Activated naive CD8-positive, alpha-beta T cell treated with anti-CD3 and anti-CD28 coated beads, Interleukin-2, amount 50 U/mL, for 24 hours (primary cell): ENCODE measurements at places on chromosomes 12 and 14.
A peak's percentile ranks its signal among the peaks of the same experiment; 100 is the strongest.

DNA sequence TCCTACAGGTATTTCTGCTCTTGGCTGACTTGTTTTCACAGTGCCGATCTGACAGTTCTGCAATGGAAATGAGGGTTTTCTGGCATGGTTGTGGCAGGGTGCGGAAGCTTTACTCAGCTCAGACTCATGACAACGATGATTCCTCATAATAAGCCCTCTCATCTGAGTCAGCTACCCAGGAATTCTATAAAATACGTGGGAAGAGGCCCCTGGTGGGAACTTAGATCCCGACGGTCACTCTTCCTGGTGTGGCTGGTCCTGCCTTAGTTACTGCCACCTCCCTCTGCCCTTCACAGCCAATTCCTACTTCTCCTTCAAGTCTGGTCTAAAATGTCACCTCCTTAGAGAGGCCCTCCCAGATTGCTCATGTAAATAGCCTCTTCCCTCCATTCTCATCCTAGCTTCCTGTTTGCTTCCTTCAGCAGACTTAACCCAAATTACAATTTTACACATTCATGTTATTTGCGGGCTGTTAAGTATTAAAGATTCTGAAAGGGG, 104.2 kb upstream of the MAP1LC3B2 start:
- H3K36me3 ChIP-seq: no peaks in the 10 kb centered on the region
- H3K27me3 ChIP-seq: peaks cover 5% of the 10 kb centered on the region
- no peaks in the 10 kb centered on the region for H3K4me1 ChIP-seq
- H3K27ac ChIP-seq: no peak overlapping the region
- DNase-seq: no peak

GRCh38 chr12:45349916-45350315, 134.0 kb downstream of the ANO6 start:
- H3K4me3 ChIP-seq: no peak overlapping the region
- H3K36me3 ChIP-seq: peaks cover 57% of the 10 kb centered on the region
- H3K27me3 ChIP-seq: no peaks in the 10 kb centered on the region
- no peak overlapping the region for H3K27ac ChIP-seq

DNA sequence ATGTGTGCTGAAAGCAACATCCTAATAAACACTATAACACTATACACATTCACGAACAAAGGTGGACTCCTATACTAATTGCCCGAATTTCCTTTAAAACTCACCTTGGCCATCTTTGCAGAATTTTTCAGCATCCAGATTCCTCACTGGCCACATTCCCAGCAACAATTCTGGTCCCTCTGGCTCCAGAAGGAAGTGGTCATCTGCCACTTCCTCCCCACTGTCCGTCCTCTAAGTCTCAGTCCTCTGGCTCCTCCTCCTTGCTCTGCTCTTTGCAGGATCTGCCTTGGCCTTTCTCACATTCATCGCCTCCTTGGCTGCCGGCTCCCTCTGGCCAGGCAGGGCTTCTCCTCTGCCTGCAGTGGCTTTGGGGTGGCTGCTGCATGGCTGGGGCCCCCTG, 426.0 kb downstream of the FUT8 start:
- H3K36me3 ChIP-seq: no peaks in the 10 kb centered on the region
- DNase-seq: no peak
- no peak overlapping the region for H3K27ac ChIP-seq
- peaks cover 37% of the 10 kb centered on the region for H3K4me1 ChIP-seq
- H3K27me3 ChIP-seq: no peaks in the 10 kb centered on the region

GRCh38 chr12:67877727-67878126, 111.5 kb upstream of the IFNG-AS1 start:
- no peak overlapping the region for H3K4me3 ChIP-seq
- no peaks in the 10 kb centered on the region for H3K27me3 ChIP-seq
- no peak for DNase-seq
- no peak overlapping the region for H3K27ac ChIP-seq
- peaks cover 12% of the 10 kb centered on the region for H3K4me1 ChIP-seq

DNA sequence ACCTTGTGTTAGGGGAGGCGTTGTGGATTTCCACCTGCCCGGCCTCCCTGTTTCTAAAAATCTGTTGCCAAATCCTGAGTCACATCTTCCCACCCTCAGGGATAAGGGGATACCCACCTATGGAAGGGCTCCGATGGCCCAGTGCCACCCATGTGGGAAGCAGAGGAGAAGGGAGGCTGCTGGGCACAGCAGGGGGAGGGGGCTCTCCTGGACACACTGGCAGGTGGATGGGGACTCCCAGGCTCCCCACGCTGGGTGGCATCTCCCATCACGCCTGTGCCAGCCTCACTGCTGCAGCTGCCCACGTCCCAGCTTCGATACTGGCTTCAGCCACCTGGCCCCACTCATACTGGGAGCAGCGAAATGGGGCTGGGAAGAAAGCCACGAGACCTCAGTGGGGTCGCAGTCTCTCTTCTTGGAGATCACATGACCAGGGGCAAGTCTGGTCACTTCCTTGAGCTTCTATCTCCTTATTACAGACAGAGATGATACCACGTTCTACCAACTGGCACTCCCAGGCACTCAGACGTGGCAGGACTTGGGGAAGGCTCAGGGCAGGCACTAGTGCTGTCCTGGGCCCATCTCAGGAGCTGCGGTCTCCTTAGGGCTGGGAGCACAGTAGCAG, 72.2 kb downstream of the PITPNM2 start:
- H3K4me1 ChIP-seq: peaks cover 57% of the 10 kb centered on the region
- no peaks in the 10 kb centered on the region for H3K27me3 ChIP-seq
- DNase-seq: no peak
- H3K27ac ChIP-seq: no peak overlapping the region
- no peaks in the 10 kb centered on the region for H3K36me3 ChIP-seq
- no peak overlapping the region for H3K4me3 ChIP-seq

GRCh38 chr14:35365130-35366055, 39.2 kb downstream of the NFKBIA start:
- peaks cover 71% of the 10 kb centered on the region for H3K4me1 ChIP-seq
- H3K27ac ChIP-seq: peak overlapping the region; percentile 97

DNA sequence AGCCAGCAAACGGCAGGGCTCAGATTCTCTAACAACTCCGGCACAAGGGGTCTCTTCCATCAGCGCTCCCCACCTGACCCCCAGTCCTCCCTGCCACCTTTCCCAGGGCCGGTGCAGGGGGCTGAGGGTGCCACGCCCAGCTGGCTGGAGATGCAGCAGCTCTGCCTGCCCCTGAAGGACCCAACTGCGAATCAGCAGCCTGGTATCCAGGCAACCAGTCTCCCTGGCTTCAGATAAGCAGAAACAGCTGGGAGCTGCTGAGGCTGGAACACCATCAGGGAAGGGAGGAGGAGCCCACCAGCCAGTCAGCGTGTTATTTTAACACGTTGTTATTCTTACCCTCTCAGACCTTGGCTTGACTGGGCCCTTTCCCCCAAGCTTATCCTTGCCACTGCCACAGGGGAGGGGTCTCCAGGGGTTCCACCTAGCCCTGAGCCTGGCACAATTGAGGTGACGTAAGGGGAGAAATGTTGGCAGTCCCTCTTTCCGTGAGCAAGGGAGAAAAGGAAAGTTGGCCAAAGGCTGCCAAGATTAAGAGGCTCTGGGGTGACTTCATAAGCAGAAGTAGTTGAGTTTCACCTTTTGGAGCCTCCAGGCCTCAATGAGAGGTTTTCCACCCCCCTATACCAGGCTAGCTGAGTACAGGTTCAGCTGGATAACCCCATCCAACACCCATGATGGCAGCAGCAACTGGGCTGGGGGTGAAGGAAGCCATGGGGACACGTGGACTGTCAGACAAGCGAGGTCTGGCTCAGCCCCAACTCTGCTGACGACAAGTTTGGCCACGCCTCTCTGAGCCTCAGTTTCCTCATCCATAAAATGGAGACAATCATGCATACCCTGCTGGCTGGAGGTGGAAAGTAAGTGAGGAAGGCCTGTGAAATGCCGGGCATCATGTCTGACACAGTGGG, 91.1 kb downstream of the IRF2BPL start:
- H3K27ac ChIP-seq: no peak overlapping the region
- H3K4me1 ChIP-seq: peaks cover 11% of the 10 kb centered on the region
- no peak overlapping the region for H3K4me3 ChIP-seq
- DNase-seq: no peak
- H3K27me3 ChIP-seq: no peaks in the 10 kb centered on the region

- H3K4me1 ChIP-seq: peaks cover 2% of the 10 kb centered on the region
- no peaks in the 10 kb centered on the region for H3K27me3 ChIP-seq
- H3K4me3 ChIP-seq: no peak overlapping the region
- H3K36me3 ChIP-seq: peaks cover 32% of the 10 kb centered on the region
These were observed 44.6 kb downstream of the CEP83 start for GRCh38 chr12:94415066-94415465.

- H3K27me3 ChIP-seq: no peaks in the 10 kb centered on the region
- H3K4me1 ChIP-seq: no peaks in the 10 kb centered on the region
- H3K4me3 ChIP-seq: no peak overlapping the region
- H3K27ac ChIP-seq: no peak overlapping the region
These were observed 41.6 kb downstream of the CNTN1 start for GRCh38 chr12:40733871-40734270.

DNA sequence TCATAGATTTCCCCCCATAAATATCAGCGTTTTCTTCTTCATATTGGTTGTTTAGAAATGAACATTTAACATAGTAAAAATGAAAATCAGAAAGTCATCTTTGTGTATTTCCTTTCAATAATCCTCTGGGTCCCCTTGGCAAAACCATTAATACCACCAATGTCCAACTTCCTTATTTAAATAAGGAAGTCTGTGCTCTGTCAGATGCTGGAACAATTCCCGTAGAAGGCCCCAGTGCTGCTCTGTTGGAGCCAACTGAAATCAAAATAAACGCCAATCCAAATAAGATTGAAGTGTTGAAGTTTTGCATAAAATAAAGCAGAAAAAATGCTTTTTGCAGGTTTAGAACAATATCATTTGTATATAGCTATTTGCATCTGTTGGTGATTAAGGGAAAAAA, 93.1 kb downstream of the PPM1H start:
- peaks cover 15% of the 10 kb centered on the region for H3K27me3 ChIP-seq
- H3K4me3 ChIP-seq: no peak overlapping the region
- no peak for DNase-seq
- no peaks in the 10 kb centered on the region for H3K4me1 ChIP-seq
- no peaks in the 10 kb centered on the region for H3K36me3 ChIP-seq

DNA sequence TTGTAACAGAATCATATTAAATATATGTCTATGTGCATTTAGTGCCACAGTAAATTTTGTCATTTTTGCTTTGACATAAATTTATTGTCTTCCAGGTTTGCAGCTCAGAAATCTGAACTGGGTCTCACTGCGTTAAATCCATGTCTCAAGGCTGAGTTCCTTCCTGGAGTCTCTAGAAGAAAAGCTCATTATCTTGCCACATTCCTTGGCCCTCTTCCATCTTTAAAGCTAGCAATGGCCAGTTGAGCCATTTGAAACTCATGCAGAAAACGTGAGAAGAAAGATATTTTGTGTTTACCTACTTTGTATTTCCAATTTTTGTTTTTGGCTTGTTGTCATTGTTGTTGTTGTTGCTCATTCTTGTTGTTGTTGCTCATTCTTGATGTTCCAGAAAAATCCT, 10.7 kb downstream of the PRH1 start:
- DNase-seq: no peak
- peaks cover 40% of the 10 kb centered on the region for H3K36me3 ChIP-seq
- no peaks in the 10 kb centered on the region for H3K27me3 ChIP-seq
- H3K4me3 ChIP-seq: no peak overlapping the region
- H3K27ac ChIP-seq: no peak overlapping the region

- no peaks in the 10 kb centered on the region for H3K36me3 ChIP-seq
- no peak overlapping the region for H3K27ac ChIP-seq
- H3K4me3 ChIP-seq: no peak overlapping the region
These were observed 331.9 kb upstream of the SOX5 start for GRCh38 chr12:24281341-24281740.

DNA sequence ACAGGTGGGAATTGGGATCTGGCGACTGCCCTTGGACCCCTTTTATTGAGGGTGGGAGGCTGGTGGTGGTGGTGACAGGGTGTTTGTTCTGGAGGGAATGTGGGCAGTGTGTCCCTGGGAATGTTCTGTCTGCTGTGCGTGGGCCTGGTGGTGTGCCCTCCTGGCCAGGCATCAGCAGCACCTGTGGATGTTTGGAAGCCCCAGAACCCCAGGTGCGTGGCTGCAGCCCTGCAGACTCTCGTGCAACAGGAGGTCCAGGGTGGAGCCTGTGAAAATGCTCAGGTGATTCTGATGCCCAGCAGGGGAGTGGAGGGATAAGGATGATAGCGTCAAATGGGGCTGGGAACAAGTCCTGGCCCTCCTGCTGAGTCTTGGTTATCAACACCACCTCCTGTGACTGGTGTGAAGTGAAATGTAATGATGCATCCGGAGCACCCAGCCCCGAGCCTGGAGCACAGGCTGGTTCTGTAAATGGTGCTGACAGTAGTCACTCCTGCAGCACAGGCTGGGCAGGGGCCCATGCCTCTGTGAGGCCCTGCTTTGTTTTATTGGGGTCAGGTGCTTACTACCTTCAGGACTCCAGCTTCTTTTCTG, 176.6 kb downstream of the TSPAN9 start:
- no peaks in the 10 kb centered on the region for H3K36me3 ChIP-seq
- no peak overlapping the region for H3K4me3 ChIP-seq
- no peaks in the 10 kb centered on the region for H3K27me3 ChIP-seq
- peaks cover 8% of the 10 kb centered on the region for H3K4me1 ChIP-seq
- DNase-seq: no peak
- no peak overlapping the region for H3K27ac ChIP-seq

- H3K27me3 ChIP-seq: no peaks in the 10 kb centered on the region
- H3K4me1 ChIP-seq: peaks cover 4% of the 10 kb centered on the region
- H3K4me3 ChIP-seq: no peak overlapping the region
- no peaks in the 10 kb centered on the region for H3K36me3 ChIP-seq
These were observed 89.8 kb downstream of the GRIP1 start for GRCh38 chr12:66589095-66589494.

- DNase-seq: no peak
- no peaks in the 10 kb centered on the region for H3K36me3 ChIP-seq
- peak overlapping the region; percentile 56 for H3K4me3 ChIP-seq
- peak overlapping the region; percentile 30 for H3K27ac ChIP-seq
- H3K27me3 ChIP-seq: no peaks in the 10 kb centered on the region
These were observed 5.5 kb upstream of the TC2N start for GRCh38 chr14:91872517-91873470.

DNA sequence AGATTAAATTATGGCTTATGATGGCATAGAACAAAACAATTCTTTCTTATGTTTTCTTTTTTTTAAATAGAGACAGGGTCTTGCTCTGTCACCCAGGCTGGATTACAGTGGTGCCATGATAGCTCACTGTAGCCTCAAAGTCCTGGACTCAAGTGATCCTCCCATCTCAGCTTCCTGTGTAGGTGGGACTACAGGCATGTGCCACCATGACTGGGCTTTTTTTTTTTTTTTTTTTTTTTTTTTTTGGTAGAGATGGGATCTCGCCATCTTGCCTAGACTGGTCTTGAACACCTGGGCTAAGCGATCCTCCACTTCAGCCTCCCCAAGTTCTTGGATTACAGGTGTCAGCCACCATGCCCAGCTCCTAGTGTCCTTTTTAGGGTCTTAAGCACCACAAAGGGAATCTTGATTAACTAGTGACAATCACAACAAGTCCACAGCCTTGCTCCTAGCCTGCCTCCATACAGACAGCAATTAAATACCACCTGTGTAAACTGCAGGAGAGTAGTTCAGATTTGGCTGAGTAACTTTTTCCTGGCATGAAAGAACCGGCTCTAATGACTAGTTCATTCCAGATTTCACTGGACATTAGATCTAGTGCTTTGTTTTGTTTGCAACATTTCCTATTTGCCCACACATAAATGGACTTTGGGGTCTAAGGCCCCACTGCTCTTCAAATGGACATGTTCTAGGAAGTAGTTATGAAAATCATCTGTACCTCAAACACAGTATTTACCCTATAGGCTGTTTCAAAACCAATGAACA, 61.6 kb downstream of the SH2B3 start:
- no peak for DNase-seq
- peaks cover 24% of the 10 kb centered on the region for H3K36me3 ChIP-seq
- H3K4me3 ChIP-seq: no peak overlapping the region
- H3K27ac ChIP-seq: peak overlapping the region; percentile 26
